ENCODE measurements at places on chromosomes 7 and 10.

- no peak for DNase-seq
Measured at GRCh38 chr10:8778713-8779112, 724.2 kb downstream of the GATA3 start.

DNA sequence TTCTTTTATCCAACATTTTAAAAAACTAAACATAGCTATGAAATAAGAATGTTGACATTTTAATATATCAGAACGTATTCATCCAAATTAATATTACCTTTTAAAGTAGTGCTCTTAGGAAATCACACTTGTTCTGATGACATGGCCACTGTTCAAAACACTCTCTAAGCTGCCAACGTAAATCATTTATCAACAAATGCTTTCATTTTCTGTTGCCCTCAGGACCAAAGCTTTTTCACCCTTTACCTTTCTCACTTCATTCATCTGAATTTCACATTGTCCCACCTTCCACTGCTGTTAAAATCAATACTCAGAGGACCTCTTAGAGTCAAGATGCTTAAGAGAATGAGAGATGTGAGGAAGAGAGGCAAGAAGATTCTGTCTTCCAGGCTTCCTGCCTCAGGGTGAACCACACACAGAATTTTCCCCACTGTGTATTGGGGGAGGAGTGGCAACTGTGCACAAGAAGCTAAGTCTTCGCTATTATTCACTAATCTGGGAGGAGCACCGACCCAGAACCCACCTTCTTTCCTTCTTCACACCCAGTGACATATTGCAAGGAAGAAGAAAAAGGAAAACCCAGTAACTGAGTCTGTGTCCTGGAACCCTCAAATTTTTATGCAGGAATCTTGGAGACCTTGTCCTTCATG lies 21.0 kb downstream of the HIBADH start:
- DNase-seq: no peak

DNA sequence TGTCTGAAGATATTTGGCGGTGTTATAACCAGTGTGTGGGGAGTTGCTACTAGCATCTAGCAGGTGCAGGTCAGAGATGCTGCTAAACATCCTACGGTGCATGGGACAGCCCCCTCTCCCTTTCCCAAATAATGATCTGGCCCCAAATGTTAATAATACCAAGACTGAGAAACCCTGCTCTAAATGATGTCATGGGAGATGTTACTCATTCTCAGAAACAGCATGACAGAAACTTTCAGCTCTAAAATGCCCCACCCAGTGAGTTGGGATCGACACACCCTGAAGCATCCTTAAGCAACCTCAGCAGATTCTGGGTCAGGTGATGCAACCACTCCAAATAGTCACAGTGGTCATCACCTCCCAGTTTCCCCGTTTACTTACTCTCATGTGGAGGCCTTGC lies 108.8 kb upstream of the MPP7 start:
- DNase-seq: no peak

DNA sequence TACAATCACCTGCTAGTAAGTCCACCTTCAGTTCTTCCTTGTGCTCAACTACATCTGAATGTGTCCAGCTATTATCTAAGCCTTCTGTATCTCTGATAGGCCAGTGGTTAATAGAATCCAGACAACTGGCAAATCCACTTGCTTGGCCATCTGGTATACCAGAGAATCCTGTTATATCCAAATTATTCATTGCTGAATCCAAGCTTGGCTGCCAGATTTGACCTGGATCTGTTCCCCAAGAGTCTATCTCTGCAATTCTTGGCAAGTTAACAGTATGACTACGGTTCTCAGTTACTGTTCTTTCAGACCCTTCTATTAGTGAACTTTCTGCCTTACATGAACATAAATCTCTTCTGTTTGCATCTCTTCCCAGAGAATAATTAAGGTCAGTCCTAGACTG lies 154.6 kb upstream of the TARP start:
- DNase-seq: no peak

GRCh38 chr10:26727005-26727404 lies 29.5 kb downstream of the PDSS1 start:
- DNase-seq: no peak

Measured in stimulated activated effector memory CD8-positive, alpha-beta T cell treated with anti-CD3 and anti-CD28 coated beads, Interleukin-12 subunit alpha, Interleukin-12 subunit beta, amount 100 ng/mL, for 72 hours (primary cell).